ENCODE measurements at places on chromosomes 13 and 19.

DNA sequence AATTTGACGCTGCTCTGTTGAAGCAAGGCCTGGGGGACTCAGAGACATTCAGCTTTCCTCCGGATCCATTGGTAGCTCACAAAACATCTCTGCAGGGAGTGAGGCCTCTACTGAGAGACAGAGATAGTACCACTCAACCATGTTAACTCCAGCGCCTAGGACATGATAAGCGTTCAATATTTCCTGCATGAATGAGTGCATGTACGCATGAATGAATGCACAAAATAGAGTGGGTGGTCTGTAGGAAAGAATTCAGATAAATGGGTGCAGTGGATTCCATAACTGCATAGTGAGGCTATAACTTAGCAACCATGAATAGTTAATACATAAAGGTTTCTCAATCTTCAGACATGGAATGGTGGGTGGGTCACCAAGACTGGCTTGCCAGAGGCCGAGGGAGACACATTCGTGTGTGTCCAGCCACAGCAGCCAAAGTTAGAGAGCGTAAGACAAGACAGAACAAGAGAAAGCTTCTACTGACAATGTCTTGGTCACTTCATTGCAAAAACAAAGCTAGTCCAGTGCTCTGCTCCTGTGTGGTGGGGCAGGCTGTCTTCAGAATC lies 36.3 kb upstream of the RCBTB2 start:
- no peak for DNase-seq

DNA sequence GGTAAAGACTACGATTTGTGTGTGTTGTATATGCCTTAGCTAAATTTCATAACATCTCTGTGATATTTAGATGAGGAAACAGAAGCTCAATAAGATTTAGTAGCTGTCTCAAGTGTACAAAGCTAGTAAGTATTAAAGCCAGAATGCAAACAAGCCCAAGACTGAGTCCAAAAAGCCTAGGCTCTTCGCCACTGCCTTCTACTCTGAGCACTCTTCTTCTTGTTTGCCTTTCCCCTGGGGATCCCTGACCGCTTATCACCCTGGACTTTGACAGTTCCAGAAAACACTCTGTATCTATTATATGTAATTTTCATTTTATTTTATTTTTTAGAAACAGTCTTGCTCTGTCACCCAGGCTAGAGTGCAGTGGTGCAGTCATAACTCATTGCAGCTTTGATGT lies 5.8 kb downstream of the TM9SF2 start:
- no peak for DNase-seq

- no peak for DNase-seq
Measured at GRCh38 chr13:36764536-36764935, 54.5 kb upstream of the RFXAP start.

DNA sequence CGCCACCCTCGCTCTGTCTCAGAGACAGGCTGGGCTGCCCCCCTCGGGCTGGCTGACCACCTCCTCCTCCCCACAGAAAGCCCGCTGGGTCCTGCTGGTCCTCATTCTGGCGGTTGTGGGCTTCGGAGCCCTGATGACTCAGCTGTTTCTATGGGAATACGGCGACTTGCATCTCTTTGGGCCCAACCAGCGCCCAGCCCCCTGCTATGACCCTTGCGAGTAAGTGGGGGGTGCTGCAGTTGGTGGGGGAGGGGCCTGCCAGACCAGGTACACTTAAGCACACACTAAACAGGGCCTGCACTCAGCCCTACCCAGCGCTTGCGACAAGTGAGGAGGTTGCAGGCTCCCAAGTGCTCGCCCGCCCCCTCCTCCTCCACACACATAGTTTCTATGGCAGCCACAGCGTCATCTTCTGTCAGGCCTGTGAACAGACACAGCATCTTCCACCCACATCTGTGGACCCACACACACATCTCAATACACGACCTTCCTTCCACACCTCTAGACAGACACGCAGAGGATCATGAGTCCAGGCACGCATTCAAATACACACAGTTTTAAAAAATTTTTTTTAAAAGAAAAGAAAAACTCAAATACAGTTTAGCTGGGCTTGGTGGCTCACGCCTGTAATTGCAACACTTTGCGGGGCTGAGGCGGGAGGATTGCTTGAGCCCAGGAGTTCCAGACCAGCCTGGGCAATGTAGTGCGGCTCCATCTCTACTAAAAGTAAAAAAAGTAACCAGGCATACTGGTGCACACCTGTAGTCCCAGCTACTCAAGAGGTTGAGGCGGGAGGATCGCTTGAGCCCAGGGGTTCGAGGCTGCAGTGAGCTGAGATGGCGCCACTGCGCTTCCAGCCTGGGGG lies 18.4 kb downstream of the PLD3 start:
- DNase-seq, result no peak

DNA sequence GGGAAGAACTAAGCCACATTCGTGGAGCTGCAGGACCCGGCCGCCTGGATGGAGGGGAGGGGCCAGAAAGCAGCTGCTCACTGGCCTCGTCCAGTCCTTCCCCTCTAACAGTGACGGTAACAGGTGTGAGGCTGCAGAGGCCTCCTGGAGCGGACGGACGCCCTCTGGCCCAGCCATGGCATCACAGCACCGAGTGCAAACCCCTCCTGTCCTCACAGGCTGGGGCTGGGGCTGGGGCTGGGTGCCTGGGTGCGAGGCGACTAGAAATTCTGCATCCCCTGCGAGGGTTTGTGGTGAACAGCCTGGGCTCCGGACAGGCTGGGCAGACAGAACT lies 3.6 kb downstream of the MICOS13 start:
- DNase-seq, result no peak

- DNase-seq, result no peak
Measured at GRCh38 chr13:113423520-113424163, 29.6 kb downstream of the ADPRHL1 start.

- no peak for DNase-seq
Measured at GRCh38 chr19:11364935-11365334, 9.5 kb upstream of the SWSAP1 start.

GRCh38 chr13:24220086-24220703 lies 59.7 kb downstream of the SPATA13 start:
- DNase-seq, result peak; percentile 74

DNA sequence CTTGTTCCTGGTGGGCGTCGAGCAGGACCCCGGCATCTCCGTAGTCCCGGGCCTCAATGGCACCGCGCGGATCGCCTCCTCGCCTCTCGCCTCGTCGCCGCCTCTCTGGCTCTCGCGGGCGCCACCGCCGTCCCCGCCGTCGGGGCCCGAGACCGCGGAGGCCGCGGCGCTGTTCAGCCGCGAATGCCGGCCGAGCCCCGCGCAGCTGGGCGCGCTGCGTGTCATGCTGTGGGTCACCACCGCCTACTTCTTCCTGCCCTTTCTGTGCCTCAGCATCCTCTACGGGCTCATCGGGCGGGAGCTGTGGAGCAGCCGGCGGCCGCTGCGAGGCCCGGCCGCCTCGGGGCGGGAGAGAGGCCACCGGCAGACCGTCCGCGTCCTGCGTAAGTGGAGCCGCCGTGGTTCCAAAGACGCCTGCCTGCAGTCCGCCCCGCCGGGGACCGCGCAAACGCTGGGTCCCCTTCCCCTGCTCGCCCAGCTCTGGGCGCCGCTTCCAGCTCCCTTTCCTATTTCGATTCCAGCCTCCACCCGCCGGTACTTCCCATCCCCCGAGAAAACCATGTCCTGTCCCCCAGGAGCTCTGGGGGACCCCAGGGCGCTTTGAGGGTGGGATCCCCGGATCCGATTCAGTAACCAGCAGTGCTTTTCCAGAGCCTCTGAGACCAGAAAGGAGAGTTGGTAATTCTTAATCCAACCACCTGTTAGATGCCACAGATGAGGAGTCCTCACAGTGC lies 885 bp downstream of the MLNR start:
- no peak for DNase-seq

- no peak for DNase-seq
Measured at GRCh38 chr19:43628646-43629326, 9.4 kb upstream of the ZNF428 start.

- DNase-seq, result no peak
Measured at GRCh38 chr13:110302997-110303396, 4.0 kb downstream of the COL4A1 start.

- DNase-seq, result peak; percentile 87
Measured at GRCh38 chr13:28574617-28575142, 79.8 kb upstream of the FLT1 start.

DNA sequence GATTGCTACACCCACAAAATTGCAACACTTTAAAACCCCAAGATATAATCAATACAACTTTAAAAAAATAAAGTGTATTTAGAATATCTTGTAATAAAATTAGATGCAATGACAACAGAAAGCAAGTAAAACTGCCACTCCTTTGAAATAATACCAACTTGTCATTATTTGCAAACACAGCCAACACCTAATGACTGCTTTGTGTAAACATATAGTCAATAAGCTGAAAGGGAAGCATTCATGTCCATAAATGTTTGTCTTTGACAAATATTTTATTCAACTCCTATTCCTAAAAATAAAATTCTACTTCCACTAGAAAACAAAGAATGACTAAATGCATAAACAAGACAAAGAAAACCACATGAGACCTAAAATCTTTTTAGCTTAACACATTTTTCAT lies 6.6 kb downstream of the SMAD9 start:
- DNase-seq, result no peak

DNA sequence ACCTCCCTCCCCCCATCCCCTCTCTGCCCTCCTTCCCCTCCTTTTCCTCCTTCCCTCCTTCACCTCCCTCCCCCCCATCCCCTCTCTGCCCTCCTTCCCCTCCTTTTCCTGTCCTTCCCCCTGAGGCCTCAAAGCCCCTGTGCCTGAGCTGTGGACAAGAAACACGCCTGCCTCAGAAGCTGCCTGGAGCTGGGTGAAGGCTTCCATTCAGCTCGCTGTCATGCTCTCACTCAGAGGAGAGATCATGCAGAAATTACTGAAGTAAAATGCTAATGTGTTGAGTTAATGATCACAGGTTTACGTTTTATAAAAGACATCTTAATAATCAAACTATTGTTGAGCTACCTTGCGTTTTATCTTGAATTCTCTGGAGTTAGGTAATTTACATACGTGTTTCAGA lies 114.5 kb downstream of the ATP11A start:
- no peak for DNase-seq

GRCh38 chr19:40270362-40271089 lies 14.6 kb downstream of the AKT2 start:
- no peak for DNase-seq

GRCh38 chr19:17156947-17157302 lies 58.2 kb upstream of the USE1 start:
- no peak for DNase-seq

DNA sequence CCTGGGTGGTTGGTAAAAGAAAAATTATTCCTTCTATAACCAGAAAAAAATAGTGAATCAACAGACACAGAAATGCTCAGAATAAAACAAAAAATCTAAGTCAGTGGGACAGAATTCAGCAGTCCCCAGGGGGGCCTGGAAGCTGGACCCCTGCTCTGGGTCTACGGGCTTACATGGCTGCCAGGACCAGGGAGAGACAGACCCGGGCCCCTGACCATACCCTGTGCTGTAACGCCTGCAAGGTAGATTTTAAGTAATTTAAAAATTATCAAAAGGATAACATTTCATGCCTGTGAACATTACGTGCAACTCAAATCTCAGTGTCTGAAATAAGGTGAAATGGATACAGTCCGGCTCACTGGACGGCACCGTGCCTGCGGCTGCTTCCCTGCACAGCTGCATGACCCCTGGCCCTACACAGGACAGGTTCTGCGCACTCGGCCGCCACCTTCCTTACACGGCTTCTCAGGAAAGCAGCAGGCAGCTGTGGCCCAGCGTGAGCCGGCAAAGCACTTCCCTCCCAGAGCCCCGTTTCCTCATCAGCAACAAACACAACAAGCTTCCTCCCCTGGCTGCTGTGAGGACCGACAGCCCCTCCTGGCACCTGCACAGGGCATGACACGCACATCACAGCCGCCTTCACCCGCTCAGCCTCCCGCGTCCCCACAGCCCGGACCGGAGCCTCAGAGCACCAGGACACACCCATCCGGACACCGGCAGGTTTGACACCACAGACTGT lies 22.2 kb downstream of the RASA3 start:
- no peak for DNase-seq

DNA sequence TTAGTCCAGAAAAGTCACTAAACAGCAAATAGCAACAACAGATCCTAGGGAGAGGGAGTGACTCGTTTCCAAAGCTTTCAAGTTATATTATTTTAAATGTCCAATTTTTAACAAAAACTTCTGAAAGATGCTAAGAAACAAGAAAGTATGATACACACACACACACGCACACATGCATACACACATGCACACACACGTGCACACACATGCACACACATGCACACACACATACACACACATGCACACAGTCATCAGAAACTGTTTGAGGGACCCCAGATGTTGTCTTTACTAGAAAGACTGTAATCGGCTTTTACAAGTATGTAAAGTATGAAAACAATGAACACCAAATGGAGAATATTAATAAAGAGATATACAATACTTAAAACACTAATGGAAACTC lies 825.4 kb downstream of the UQCRFS1 start:
- no peak for DNase-seq

DNA sequence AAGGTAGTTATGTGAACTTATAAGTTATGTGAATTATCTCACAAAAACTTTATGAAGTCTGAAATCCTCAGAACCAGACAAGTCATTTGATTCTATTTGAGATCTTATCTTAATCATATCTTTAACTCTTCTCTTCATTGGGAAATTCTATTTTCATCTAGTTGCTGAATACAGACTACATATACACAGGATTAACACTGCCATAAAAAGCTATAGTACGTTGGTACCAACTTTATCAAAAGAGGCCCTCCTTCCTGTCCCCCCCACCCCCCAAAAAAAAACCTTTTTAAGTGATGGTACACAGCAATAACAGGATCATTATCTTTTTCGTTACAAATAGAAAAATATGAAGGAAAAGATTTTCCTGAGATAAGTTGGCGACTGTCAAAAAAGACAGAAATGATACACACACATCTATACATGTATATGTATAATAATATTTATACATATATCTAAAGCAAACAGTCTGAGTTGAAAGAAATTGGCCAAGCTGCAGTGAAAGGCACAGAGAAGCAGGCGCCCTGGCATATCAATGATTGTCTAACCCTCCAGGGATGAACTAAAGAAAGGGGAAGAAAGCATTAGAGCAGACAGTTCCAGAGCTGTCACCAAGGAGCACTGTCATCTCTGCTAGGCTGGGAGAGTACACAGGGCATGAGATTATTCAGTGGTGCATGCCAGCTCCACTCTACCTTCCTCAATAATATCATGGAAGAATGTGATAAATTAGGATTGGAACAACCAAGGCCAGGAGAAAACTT lies 116.7 kb downstream of the KLF12 start:
- DNase-seq, result no peak

GRCh38 chr13:71515744-71516038 lies 351.3 kb downstream of the DACH1 start:
- DNase-seq, result no peak
